ENCODE measurements at places on chromosomes 12 and 14.

DNA sequence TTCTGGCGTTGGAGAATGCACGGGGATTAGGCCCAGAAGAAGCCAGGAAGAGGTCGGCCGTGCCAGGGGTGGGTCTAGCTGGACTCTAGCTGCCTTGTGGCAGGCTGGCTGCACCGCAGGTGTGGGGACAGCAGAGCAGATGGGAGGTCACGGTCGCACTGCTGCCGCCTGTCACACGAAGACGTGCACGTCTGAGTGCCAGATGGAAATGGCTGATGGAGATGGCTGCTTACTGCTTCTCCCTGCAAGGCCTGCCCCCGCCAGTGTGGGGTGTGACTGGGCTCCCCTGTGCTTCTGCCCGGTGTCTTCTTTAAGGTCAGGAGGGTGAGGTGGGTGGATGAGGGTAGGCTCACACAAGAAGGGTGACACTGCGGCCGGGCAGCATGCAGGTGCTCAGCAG lies 79.0 kb downstream of the MOK start:
- no peak for DNase-seq

GRCh38 chr14:104285508-104285840 lies 147.1 kb downstream of the KIF26A start:
- no peak for DNase-seq

DNA sequence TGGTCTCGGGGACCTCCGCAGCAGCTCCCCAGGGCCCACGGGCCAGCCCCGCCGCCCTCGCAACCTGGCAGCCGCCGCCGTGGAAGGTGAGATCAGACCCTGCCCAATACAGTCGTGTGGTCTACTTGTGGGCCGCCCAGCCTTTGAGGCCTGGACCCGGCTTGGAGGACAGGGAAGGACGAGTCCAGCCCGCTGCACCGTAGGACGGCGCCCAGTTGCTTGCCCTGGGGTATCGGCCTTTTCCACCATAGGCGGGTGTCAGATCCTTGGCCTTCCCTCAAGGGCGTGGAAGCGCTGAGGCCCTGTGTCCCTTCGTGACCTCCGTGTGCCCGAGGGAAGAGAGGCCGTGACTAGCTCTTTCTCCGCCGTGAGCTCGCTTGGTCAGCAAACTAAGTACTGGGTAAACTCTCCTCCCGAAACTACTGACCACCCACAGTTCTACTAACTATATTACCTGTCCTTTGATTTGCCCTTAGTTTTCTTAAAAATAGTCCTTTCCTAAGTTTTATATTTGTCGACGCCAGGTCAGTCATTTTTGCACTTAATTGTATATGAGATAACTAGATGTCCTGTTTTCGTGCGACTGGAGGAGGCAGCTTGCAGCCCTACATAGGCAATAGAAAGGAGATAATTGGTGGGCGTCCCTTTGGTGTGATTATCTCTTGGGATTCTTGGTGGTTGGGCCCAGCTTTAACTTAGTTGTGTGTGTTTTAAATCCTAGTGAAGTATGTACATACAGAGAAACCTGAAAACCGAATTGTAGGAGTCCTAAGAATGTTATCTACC lies 757 bp downstream of the SLC25A3 start:
- no peak for DNase-seq

- DNase-seq = no peak
These were observed 29.0 kb downstream of the PTPRQ start for GRCh38 chr12:80472911-80473500.

- no peak for DNase-seq
These were observed 18.3 kb downstream of the PLEKHG7 start for GRCh38 chr12:92721130-92721529.

- DNase-seq = no peak
These were observed 26.1 kb downstream of the PTHLH start for GRCh38 chr12:27946421-27946820.

DNA sequence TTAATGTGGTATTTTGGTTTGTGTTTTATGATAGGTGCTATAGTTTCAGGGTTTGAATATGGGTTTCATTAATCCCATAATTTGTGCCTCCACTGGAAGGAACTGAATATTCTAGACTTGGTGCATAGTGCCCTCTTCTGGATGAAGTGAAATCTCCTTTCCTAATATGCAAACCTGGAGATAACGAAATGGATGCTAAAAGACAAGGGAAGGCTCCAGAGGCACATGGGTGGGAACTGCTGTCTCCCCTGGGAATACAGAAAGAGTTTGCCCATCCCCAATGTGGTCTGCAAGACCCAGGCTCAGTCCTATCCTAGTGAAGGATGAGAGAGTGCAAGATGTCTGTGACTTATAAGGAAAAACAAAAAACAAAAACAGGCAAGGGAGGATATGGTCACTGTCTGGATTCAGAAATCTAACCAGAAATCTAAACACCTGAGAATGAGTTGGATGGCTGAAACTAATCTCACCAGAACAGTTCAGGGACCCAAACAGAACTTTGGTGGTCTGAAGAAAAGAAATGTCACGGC lies 142.3 kb upstream of the TMPO start:
- no peak for DNase-seq

GRCh38 chr14:71508901-71509300 lies 423.3 kb upstream of the RGS6 start:
- DNase-seq = no peak

DNA sequence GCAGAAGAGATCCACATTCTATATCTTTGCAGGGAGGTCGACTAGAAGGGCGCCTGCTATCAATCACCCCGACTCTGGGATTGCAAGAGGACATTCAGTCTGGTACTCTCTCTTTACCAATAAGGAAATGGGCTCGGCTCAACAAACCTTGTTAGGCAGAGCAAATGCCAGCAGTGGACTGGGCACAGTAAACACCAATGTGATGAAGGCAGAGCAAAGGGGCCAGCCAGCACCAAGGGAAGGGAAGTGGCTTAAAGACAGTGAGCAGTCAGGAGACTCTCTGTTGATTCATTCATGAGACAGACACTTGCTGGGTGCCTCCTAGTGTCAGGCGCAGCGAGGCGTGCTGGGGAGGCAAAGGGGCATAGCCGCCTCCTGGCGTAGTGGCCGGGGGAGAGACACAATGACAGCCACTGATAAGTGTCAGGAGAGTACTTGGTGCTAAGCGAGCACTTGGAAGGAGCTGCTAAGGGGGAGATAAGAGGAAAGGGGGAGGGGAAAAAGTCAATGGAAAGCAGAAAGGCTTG lies 34.1 kb downstream of the TMCC3 start:
- no peak for DNase-seq

DNA sequence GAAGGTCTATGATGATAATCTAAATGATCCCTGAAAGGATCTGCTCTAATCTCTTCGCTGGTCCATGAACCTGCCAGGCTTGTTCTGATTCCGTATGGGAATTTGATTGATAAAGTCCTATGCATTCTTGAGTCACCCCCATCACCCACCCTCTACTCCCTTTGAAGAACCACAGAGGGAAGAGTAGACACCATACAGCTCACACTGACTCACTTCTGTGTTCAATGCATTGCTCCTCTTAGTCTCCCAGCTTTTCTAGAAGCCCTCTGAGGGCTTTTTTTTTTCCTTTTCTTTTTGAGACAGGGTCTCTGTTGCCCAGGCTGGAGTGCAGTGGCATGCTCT lies 18.5 kb upstream of the GPRC5A start:
- DNase-seq = no peak

- peak; percentile 43 for DNase-seq
These were observed at the start of gene RBMS2 for GRCh38 chr12:56521590-56522371. Gene RBMS2 (plus strand): TSS chr12:56521820. CDS start chr12:56522024, 204 bp downstream.

DNA sequence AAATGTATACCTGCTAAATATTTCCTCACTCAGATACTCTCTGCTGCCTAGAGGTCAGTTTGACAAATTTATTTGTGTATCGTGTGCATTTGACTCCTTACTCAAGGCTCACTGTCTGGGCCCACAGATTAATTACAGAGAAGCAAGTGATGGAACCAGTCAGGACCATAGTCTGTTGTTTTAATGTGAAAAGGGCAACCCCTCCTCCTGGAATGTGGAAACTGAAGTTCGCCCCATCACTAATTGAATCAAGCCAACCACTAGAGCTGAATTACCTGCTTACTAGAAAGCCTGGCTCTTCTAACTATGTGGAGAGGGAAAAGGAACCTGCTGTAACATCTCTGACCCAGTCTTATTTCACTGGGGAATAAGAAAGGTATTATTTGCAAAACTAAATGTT lies 199.9 kb upstream of the KRR1 start:
- DNase-seq = no peak

DNA sequence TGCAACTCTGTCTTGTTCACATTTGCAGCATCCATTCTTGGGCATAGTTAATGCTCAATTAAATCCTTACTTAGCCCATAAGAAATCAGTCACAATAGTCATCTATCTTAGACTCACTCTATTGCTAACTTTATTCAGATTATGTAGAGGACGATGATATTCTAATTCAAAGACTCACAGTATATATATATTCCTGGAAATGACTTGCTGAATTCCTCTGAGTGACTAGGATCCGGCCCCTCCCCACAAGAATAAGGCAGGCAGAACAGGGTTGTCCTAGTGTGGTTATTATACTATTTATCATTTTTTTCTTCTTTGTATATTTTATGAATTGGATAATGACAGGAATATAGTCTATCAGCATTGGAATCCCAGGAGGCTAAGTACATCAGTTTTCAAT lies 275.1 kb downstream of the TMTC2 start:
- no peak for DNase-seq

DNA sequence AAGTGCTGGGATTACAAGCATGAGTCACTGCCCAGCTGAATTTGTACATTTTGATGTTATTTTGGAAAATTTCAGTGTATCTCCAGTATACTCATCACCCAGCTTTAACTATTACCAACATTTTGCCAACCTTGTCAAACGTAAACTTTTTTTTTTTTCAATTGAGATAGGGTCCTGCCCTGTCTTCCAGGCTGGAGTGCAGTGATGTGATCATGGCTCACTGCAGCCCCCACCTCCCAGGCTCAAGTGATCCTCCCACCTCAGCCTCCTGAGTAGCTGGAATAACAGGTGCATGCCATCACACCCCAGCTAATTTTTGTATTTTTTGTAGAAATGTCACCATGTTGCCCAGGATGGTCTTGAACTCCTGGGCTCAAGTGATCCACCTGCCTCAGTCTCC lies 29.2 kb downstream of the MDM2 start:
- no peak for DNase-seq

GRCh38 chr14:24233538-24233866 lies 773 bp downstream of the GMPR2 start:
- DNase-seq = no peak

DNA sequence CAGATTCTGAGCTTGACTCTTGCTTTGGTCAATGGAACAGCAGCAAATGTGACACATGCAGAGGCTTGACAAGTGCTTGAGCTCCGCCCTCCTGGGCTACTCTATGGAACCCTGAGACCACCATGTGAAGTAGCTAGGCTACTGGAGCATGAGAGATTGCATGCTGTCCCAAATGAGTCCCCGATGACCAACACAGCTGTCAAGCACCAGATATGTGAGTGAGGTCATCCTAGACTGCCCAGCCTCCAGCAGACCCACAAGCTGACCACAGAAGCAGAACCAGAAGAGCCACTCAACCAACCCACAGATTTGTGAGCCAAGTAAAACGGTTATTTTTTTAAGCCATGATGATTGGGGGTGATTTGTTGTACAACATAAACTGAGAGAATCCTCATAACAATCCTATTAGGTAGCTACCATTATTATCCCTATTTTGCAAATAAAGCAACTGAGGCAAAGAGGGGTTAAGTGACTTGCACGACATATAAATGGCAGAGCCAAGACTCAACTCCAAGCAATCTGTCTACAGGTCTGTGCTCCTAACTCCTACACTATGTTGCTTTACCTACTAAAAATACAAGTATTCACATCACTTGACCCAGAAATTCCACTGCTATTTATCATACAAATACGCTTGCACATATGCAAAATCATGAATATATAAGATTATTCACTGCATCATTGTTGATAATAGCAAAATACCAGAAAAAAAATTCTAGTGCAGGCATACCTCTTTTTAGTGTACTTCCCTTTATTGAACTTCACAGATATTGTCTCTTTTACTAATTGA lies 136.2 kb downstream of the NDUFA12 start:
- no peak for DNase-seq

GRCh38 chr12:3777206-3777809 lies 24.4 kb upstream of the CRACR2A start:
- DNase-seq = peak; percentile 28

- no peak for DNase-seq
These were observed 14.6 kb upstream of the HDAC7 start for GRCh38 chr12:47834199-47834903.

Data from CD4-positive, alpha-beta T cell treated with Interleukin-6 at 100 ng/mL for 8 hours (primary cell).